ENCODE measurements at places on chromosomes 1 and 21.

GRCh38 chr21:17911628-17912027 lies 92.5 kb upstream of the C21orf91 start:
- peak; percentile 19 for DNase-seq

GRCh38 chr1:15007842-15008241 lies 145.7 kb upstream of the TMEM51 start:
- DNase-seq: no peak

GRCh38 chr21:44658913-44659595 lies 1.3 kb downstream of the KRTAP12-3 start:
- no peak for DNase-seq

DNA sequence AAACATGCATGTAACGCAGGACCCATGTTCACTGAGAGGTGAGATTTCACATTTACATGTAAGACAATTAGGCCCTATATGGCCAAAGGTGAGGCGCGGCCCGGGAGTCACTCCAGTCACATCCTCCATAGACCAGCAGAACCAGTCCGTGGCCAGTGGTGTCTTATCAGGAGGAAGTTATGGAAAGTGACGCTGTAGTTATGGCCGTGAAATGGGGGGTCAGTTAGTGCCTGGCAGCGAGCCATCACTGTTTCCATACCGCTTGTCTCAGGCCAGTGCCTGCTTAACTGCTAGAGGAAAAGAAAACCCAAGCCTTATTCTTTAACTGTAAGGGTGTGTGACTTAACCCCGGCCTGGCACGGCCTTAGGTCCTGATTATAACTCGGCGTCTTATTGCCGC lies 6.1 kb downstream of the C1orf159 start:
- DNase-seq: no peak

DNA sequence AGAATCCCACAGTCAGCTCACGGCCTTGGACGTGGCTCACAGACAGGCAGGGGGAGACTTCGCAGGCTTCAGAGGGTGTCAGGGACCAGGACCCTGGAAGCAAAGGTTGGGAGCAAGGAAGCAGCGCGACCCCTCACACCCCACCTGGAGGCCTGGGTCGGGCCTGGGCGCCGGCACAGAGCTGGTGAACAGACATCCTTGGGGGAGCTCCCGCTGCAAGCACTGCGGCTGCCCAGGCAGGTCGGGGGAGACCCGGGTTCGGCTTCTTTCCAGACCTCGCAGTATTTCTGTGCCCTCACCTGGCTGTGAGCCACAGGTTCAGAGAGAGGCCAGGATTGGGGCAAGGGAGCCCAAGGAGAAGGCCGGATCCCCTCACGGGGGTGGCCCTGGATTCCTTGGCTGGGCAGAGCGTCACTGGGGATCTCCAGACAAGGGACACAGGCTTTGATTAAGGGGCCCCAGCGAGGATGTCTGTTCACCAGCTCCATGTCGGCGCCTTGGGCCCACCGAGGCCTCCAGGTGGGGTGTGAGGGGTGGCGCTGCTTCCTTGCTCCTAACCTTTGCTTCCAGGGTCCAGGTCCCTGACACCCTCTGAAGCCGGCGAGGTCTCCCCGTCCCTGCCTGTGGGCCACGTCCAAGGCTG lies 37.9 kb upstream of the TSPEAR start:
- no peak for DNase-seq

Data from ELR (cell line).